ENCODE measurements at places on chromosomes 7 and 10. TPM values are rescaled to one million over a fixed set of nuclear protein-coding genes. Genes with fewer than 3 reads are reported as not detected.

DNA sequence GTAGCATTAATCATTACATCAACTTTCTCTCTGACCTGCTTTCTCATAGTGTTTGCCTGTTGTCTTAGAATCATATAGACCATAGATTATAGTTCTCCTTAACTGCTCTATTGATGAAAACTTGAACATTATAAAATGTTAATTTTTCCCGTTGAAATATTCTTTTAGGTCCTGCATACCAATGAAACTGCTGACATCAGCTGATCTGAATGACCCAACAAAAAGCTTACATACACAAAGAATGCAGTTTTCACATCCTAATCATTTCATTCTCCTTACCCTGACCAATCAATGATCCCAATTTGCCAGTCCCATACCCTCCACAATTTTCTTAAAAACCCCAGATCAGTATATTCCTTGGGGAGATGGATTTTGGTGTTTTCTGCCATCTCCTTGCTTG, 302.9 kb upstream of the MBL2 start:
- H3K4me1 ChIP-seq: no peaks in the 10 kb centered on the region
- no peak for DNase-seq
- H3K36me3 ChIP-seq: no peaks in the 10 kb centered on the region
- H3K27me3 ChIP-seq: no peaks in the 10 kb centered on the region
- H3K27ac ChIP-seq: no peak overlapping the region

- H3K27me3 ChIP-seq: peaks cover 1% of the 10 kb centered on the region
- no peak overlapping the region for H3K4me3 ChIP-seq
- H3K4me1 ChIP-seq: no peaks in the 10 kb centered on the region
- H3K36me3 ChIP-seq: no peaks in the 10 kb centered on the region
- no peak for DNase-seq
Measured at GRCh38 chr7:16271990-16272665, 149.2 kb downstream of the CRPPA start.

- no peaks in the 10 kb centered on the region for H3K36me3 ChIP-seq
- H3K27ac ChIP-seq: no peak overlapping the region
- peaks cover 4% of the 10 kb centered on the region for H3K27me3 ChIP-seq
- H3K4me3 ChIP-seq: no peak overlapping the region
- peaks cover 23% of the 10 kb centered on the region for H3K4me1 ChIP-seq
Measured at GRCh38 chr10:73887294-73888039, 13.1 kb upstream of the CAMK2G start.

DNA sequence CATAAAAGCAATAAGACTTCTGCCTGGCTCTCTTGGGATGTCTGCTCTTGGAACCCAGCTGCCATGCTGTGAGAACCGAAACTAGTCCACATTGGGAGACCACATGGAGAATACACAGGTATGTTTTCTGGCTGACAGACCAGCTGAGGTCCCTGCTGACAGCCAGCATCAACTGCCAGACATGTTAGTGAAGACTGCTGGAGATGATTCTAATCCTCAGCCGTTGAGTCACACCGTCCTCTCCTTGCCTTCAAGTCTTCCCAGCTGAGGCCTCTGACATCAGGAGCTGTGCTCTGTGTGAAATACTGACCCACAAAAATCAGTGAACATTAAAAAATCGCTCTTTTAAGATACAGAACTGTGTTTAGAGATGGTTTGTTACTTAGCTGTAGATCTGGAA, 36.9 kb upstream of the AGR2 start:
- peaks cover 3% of the 10 kb centered on the region for H3K27me3 ChIP-seq
- DNase-seq: no peak
- no peak overlapping the region for H3K27ac ChIP-seq
- H3K4me1 ChIP-seq: no peaks in the 10 kb centered on the region

- no peaks in the 10 kb centered on the region for H3K4me1 ChIP-seq
- H3K4me3 ChIP-seq: no peak overlapping the region
- H3K27ac ChIP-seq: no peak overlapping the region
- H3K36me3 ChIP-seq: no peaks in the 10 kb centered on the region
- DNase-seq: no peak
- H3K27me3 ChIP-seq: peaks cover 1% of the 10 kb centered on the region
Measured at GRCh38 chr7:138324941-138325340, 135.1 kb upstream of the TRIM24 start.

Gene DOCK1
- 1.2 TPM for total RNA-seq

DNA sequence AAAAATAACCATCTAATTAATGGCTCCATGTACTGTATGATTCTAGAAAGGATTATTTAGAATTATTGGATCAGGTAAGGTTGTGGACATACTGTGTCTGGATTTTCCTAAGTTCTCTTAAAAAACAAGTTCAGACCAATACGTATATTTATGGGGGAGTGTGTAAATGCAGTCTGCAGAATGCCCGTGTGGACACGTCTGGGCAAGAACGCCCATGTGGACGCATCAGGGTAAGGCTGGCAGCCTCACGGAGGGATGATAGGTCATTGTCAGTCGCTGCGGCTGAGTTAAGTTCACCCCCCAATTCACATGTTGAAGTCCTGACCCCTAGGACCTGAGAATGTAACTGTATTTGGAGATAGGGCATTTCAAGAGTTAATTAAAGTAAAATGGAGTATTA, 160.0 kb upstream of the SHH start:
- no peaks in the 10 kb centered on the region for H3K4me1 ChIP-seq
- DNase-seq: no peak
- no peaks in the 10 kb centered on the region for H3K36me3 ChIP-seq
- H3K27ac ChIP-seq: no peak overlapping the region

GRCh38 chr7:24368161-24368560, 84.2 kb downstream of the NPY start:
- H3K4me1 ChIP-seq: no peaks in the 10 kb centered on the region
- H3K36me3 ChIP-seq: no peaks in the 10 kb centered on the region
- peaks cover 18% of the 10 kb centered on the region for H3K27me3 ChIP-seq
- no peak overlapping the region for H3K4me3 ChIP-seq
- no peak for DNase-seq

Measured in activated T-helper 1 cell treated with anti-CD3 and anti-CD28 coated beads, Interleukin-12 subunit alpha, Interleukin-12 subunit beta, Interleukin-2, Interleukin-4 antibody, amounts not matched to agents 30 ng/mL and 10 ng/mL and 1 ng/mL, durations not matched to agents 14 hours and 24 hours and 36 hours (primary cell).